Kidney epithelial cell (primary cell): ENCODE measurements at places on chromosomes 1 and 21.

DNA sequence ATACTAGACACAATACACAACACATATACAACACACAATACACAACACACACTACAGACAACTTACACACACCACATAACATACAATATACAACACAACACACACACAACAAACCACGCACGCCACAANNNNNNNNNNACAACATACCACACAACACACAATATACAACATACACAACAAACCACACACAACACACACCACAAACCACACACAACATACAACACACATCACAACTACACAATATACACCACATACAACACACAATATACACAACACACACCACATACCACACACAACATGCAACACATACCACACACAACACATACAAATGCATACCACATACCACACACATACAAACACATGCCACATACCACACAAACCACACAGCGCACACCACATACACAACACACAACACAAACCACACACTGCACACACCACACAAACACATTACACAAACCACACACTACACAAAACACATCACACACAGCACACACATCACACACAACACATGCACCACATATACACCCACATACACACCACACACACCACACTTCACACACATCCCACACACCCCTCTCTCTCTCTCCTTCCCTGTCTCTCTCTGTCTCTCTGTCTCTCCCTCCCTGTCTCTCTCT lies 108.3 kb downstream of the ETS2 start:
- no peak for DNase-seq

- DNase-seq = no peak
Measured at GRCh38 chr1:39474810-39475209, 16.6 kb upstream of the BMP8A start.

DNA sequence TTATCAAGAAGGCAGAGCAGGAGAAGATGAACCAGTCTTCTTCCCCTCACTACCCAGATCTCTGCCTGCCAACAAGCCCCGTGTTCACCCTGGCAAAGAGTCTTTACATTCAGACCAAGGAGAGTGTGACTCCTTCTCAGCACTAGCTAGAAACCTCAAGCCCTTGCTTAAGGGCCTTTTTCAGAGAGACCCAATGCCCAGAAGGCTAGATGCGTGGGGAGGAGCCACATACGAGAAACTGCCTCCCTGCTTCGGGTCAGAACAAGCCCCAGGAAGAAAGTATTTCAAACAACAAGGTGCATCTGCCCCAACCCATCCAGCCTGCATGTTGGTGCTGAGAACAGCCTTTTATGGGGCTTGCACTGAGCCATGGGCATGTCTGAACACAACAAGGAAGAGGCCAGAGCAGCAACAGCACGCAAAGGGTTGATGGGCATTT lies 152.7 kb upstream of the CAMK1G start:
- DNase-seq = no peak

- DNase-seq = no peak
Measured at GRCh38 chr1:208040821-208041297, 129.9 kb upstream of the CD34 start.

- DNase-seq = no peak
Measured at GRCh38 chr1:224490549-224491537, 56.2 kb upstream of the WDR26 start.

GRCh38 chr1:225825607-225826007 lies 15.7 kb downstream of the EPHX1 start:
- DNase-seq = no peak

DNA sequence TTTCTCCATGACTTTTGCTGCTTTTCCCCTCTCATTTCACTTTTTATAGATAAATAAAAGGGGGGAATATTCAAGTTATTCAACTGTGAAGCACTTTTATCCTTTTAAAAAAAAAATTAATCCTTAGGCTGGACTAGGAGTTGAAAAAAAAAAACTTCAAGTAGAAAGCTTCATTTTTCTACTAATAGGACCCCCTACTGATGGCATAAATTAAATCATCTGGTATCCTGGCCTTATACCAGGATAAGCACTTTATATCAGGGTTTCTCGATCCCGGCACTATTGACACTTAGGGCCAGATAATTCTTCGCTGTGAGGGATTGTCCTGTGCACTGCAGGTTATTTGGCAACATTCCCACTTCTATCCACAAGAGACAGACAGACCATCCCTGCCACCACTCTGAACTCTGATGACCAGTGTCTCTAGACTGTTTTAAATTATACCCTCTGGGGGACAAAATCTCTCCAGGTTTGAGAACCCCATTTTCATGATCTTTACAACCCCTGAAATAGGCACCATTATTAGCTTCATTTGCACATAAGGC lies 17.6 kb downstream of the USP33 start:
- DNase-seq = no peak

- no peak for DNase-seq
Measured at GRCh38 chr1:51330331-51331201, at the start of gene TTC39A. TTC39A (minus strand) TSS chr1:51330562; CDS start chr1:51330477, 85 bp downstream.

DNA sequence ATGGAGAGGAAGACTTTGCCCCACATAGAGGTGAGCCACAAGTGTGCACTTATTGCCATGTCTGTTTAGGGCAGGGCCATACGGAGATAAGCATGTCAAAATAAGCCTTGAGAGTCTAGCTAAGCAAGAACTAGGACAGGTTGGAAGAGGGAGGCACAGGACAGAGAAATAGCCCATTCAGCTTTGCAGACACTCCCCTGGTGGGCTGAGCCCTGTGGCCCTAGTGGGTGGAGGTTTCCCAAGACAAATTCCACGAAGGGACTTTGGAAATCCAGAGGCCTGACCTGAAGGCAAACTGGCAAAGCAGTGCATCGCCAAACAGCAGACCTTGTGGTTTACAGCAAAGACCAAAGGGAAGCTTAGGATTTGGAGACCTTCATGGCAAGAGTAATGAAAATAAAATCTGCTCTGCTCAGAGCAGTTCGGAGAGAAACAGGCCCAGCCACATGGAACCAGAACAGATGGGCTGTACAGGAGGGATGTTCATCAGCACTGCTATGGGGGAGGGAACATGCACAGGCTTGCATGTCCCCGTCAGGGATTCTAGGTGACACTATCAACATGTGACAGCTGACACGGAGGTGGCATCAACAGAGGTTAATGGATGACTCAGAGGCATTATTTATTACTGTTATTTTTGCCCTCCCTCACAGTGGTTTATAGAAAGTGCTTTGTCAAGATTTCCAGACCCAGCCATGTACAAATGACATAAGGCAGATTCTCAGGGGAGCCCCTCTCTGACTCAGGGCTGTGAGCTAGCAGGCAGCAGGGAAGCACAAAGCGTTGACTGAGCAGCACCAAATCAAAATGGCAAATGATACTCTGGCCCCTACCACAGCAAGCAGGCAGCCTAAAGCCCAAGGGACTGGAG lies 90.1 kb upstream of the IRF2BP2 start:
- DNase-seq = no peak

GRCh38 chr21:16162953-16163352 lies 433.2 kb downstream of the USP25 start:
- no peak for DNase-seq

- DNase-seq = no peak
Measured at GRCh38 chr21:32626621-32627196, 14.5 kb upstream of the CFAP298 start.

- DNase-seq = no peak
Measured at GRCh38 chr1:65844821-65845534, 52.3 kb downstream of the PDE4B start.

GRCh38 chr1:236030534-236030933 lies 34.4 kb downstream of the NID1 start:
- DNase-seq = no peak

GRCh38 chr1:179043266-179043665 lies 17.6 kb downstream of the FAM20B start:
- DNase-seq = no peak

GRCh38 chr1:226763905-226764264 lies 24.8 kb upstream of the ITPKB start:
- DNase-seq = peak; percentile 65
